ENCODE measurements at places on chromosomes 3 and 15.

DNA sequence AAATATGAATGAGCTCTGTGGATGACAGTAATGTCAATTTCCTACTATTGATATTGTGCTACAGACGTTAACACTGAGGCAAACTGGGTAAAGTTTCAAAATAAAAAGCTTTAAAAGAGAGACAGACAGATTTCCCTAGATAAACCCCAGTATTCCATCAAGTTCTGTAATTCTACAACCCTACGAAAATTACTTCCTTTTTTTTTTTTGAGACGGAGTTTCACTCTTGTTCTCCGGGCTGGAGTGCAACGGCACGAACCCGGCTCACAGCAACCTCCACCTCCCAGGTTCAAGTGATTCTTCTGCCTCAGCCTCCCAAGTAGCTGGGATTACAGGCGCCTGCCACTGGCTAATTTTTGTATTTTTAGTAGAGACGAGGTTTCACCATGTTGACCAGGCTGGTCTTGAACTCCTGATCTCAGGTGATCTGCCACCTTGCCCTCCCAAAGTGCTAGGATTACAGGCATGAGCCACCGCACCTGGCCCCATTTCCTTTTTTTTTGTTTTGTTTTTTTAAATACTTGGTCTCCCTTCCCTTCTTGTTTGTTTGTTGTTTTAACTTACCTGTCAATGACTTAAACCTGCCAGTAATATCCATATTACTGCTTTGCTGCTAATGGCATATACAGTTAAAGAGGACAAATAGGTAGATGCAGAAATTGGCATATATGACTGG lies 57.2 kb downstream of the CBLB start:
- DNase-seq = no peak

DNA sequence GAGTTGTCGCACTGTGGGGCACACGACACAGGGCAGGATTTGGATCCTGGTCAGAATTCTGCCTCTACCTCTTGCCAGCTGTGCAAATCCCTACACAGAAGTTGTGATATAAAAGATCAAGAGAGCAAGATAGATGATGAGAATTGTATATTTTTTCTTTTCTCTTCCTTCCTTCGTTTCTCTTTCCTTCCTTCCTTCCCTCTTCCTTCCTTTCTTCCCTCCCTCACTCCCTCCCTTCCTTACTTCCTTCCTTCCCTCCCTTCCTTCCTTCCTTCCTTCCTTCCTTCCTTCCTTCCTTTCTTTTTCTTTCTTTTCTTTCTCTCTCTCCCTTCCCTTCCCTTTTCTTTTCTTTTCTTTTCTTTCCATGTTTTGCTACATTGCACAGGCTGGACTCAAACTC lies 12.0 kb upstream of the AHSG start:
- no peak for DNase-seq

DNA sequence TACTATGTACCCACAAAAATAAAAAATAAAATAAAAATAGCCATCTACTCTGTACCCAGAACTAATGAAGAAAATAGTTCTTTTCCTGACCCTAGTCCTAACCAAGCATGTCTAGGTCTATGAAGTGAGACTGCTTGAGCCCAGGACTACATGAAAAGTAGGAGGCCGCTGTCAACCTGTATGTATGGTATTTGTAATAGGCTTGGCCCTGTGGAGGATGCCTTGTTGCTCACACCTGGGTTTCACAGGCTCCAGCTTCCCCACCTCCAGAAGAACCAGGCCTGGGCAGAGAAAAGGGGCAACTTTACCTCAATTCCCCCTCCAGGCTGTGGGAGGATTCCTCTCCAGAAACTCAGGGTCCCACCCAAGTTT lies 6.8 kb upstream of the PKM start:
- no peak for DNase-seq

DNA sequence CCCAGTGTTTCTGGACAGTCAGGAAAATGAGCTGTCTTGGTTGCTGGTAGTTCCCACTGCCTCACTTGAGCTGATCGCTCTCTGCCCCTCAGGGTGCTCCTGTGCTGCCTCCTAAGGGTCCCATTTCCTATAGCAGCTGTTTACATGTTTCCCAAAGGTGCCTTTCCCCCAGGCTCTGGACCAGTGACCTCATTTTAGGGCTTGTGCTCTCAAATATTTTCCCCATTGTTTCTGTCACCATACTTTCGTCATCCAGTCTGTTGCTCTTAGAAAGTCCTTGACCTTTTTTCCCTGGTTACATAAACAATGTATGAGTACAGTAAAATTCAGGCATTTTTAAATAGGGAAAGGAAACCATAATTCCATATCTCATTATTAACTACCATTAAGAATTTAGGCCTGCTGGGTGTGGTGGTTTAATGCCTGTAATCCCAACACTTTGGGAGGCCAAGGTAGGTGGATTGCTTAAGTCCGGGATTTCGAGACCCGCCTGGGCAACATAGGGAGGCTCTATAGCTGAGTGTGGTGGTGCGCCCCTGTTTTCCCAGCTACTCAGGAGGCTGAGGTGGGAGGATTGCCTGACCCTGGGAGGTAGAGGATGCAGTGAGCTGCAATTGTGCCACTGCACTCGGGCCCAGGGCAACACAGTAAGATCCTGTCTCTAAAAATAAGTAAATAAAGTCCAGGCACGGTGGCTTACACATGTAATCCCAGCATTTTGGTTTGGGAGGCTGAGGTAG lies 11.7 kb downstream of the RAD54L2 start:
- no peak for DNase-seq

DNA sequence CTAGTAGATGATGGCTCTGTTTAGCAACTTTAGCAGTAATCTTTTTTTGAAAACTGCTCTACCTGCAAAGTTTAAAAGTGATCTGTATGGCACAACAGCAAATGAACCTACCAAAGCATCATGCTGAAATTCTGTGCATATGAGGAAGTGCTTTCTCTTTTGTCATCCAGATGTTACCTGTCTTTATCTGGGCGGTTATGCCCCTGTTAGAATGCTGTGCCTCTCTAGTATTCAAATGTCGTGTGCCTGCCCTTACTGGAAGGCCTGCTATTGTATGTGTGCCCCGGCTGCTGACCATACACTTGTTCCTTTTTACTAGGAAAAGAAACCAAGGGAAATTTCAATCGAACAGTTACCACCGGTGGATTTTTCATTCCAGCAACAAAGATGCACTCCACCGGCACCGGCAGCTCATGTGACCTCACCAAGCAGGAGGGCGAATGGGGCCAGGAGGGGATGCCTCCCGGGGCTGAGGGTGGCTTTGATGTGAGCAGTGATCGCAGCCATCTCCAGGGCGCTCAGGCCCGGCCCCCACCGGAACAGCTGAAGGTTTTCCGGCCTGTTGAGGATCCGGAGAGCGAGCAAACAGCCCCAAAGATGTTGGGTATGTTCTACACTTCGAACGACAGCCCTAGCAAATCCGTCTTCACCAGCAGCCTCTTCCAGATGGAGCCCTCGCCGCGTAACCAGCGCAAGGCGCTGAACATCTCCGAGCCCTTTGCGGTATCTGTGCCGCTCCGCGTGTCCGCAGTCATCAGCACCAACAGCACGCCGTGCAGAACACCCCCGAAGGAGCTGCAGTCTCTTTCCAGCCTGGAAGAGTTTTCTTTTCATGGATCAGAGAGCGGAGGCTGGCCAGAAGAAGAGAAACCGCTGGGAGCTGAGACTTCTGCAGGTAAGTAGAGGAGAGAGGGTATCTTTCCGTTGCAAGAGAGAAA lies 61.6 kb downstream of the TMEM39A start:
- DNase-seq = no peak

DNA sequence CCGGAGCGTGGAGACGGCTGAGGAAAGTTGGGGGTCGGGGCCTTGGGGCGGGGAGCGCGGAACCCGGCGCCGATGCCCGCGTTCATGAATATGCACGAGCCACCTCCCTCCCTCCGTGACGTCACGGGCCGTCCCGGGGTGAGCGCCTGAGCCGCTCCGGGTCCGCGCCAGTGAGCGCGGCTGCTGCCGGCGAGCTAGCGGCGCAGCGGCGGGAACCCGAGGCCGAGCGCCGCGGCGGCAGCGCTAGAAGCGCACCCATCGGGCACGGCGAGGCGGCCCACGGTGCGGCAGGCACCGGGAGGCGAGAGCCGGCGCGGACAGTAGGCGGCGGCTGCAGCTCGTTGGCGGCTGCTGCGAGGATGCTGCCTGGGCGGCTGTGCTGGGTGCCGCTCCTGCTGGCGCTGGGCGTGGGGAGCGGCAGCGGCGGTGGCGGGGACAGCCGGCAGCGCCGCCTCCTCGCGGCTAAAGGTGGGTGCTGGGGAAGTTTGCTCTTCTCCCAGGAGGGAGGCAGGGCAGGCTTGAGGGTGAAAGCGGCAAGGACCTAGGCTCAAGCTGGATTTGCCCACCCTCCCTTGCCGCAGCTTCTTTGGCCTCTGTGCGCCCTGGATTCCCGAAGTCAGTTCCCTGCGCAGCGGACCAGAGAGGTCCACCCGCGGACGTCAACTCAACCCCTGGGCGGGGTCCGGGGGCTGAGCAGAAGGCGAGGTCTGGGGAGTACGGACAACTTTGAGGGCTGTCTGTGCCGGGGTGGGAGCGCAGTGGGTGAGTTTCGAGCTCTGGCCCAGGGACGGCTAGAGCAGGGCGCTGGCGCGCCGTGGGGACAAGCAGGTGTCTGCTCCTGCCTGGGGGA lies at the start of gene CLSTN2:
TSS of gene CLSTN2 (plus strand) at position 170 of the 850 bp plus-strand sequence.
- no peak for DNase-seq

- DNase-seq = no peak
Observed at GRCh38 chr15:50890751-50891150, 17.7 kb upstream of the AP4E1 start.

DNA sequence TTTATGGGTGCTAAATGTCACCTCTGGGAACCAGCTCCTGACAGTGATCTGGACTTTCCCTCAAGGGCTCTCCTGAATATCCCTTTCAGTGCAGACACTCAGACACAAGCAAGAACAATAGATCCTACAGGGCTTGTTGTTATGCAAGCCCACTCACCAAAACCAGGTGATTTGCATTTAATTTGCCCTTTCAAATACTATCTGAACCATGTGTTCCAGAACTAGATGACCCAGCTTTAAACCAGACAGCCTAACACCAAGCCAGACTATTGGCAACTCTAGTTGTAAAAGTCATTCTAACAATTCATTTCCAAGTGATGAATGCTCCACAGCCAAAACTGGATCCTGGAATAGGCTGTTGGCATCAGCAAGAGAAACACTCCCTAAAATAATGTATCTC lies 5.6 kb upstream of the ATP8B4 start:
- DNase-seq = no peak

DNA sequence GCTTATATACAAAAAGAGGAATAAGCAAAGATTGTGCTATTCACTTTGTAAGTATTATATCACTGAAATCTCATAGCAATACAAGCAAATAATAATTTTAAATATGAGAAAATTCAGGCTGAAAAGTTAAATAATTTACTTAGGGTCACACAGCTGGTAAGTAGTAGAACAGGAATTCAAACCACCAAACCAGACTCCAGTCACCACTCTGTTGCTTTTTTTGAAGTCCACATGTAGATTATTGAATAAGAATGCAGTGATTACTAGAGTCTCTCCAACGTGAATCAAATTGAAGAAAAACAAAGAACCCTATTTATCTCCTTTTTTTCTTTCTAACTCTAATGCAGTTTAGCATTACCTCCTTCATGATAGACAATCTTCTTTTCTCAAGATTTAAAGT lies 15.9 kb downstream of the SPICE1 start:
- DNase-seq = no peak

- DNase-seq = no peak
Observed at GRCh38 chr15:56996093-56996492, 77.6 kb downstream of the TCF12 start.

GRCh38 chr3:190444006-190444405 lies 5.7 kb downstream of the TMEM207 start:
- no peak for DNase-seq

DNA sequence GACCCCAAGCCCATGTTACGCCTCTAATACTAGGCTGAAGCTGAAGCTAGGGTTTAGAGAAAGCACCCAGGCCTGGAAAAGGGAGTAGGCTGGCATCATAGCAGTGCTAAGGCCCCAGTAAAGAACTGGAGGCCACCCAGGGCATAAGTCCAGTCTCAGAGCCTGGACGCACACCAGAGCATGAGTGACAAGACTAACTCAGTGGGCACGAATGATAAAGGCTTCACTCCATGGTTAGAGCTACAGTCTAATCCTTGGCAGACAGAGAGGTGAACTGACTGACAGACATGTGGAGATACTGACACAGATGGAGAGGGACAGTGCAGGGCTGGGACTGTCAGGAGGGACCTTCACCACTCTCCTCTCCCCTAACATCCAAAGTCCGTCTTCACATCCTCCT lies 139.8 kb downstream of the KCNMB2 start:
- DNase-seq = no peak

- DNase-seq = no peak
Observed at GRCh38 chr3:53849916-53850315, 3.5 kb downstream of the IL17RB start.

GRCh38 chr3:133042778-133043177 lies 4.6 kb downstream of the TMEM108 start:
- no peak for DNase-seq

DNA sequence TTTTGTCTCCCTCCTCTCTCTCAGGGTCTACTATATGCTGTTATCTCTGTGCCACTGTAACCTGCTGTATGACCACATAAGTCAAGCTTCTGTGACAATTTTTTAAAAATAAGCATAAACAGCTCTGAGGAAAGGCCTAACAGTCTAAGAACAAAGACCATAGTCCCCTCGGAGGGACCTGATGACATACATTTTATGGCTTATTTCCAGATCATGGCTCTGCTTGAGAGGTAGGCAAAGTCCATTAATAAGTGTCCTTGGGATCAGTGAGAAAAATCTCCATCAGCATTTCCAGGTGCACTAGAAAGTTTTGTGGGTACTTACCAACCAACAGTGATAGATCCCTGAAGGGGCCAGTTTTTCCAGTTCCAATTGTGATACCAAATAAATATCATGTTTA lies 123.8 kb downstream of the TNIK start:
- no peak for DNase-seq

GRCh38 chr3:193010191-193010590 lies 92.5 kb upstream of the MB21D2 start:
- DNase-seq = no peak

- no peak for DNase-seq
Observed at GRCh38 chr3:172137287-172138192, 98.2 kb downstream of the FNDC3B start.

DNA sequence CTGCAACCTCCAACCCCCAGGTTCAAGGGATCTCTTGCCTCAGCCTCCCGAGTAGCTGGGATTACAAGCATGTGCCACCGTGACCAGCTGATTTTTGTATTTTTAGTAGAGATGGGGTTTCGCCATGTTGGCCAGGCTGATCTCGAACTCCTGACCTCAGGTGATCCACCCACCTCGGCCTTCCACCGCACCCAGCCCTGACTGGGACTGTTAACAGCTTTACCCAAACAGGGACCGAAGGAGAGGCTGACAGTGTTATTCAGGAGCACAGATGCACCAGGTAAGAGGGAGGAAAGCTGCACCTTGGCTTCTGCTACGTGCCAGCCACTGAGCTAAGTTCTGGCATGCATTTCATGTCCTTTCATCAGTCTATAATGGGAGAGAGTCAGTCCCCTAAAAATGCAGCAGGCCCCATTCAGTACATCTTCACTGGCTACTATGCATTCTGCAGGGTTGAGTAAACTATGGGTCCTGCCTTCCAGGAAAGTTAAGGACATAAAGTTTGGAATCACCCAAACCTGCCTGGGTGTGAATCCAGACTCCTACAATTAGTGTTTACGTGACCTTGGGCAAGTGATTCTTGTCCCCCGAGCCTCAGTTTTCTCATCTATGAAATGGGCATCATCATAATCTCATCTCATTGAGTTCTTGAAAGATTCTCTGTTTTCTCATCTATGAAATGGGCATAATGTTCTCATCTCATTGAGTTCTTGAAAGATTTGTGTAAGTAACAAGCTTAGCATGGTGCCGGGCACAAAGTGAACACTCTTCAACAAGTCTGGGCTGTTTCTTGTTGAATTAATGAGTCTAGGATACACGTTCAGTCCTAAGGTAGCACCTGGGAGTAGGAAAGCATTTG lies 82.2 kb downstream of the CPN2 start:
- no peak for DNase-seq

GRCh38 chr3:25433868-25434267 lies 5.8 kb downstream of the RARB start:
- DNase-seq = no peak

Data from stimulated activated naive CD4-positive, alpha-beta T cell treated with Interleukin-2 at 50 U/mL for 16 hours (primary cell).